ENCODE measurements at places on chromosomes 13 and 19.

DNA sequence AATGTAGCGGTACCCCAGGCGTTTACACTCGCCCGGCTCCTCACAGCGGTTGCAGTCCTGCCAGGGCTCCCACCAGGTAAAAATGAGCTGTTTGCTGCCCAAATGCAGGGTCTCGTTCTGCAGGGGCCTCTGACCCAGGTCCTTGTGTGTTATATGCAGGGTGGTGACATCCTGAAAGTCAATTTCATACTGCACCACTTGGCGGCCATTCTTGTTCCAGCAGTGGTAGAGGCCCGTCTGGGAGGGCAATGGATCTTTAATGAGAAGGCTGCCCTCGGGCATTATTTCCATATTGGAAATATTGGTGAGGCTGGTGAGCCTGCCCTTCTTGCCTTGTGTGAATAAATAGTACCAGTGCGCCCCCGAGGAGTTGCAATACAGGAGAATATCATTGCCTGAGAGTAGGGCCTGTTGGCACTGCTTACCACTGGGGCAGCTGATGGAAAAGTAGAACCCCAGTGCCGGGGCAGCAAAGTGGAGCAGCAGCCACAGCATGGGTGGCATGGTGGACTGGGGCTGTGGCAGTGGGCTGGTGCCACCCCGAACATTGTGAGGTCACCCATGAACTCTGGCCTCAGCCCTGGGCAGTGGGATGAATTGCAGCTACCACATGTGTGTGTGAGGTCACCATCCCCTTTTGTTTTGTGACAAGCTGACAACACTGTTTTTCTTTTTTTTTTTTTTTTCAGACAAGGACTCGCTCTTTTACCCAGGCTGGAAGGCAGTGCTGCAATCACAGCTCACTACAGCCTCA, at the start of gene FAM187B:
Gene FAM187B, minus strand, starts transcription at position 563 of the 754 bp plus-strand sequence. Its CDS starts 59 bp downstream, at position 504.
- no peak for DNase-seq

- no peak for DNase-seq
These were observed 25.5 kb downstream of the OR7A5 start for GRCh38 chr19:14809272-14810057.

DNA sequence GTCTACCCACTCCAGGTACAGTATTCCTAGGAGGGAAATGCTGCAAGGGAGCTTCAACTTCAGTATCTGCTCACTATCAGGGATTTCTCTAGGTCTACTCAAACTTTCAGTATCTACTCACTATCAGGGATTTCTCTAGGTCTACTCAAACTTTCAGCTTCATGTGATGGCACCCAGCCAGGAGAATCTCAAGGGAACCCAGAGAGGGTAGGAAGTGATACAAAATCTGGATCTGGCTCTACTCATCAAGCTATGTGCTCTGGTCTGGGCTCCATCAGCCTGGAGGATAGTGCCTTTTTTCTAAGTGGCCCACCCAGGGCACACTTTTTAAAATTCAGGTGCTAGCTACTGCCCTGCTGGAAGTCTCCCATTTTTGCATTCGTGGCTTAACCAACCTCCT, 52.3 kb upstream of the FNDC3A start:
- DNase-seq, result no peak

GRCh38 chr19:49553451-49554271, 25.9 kb downstream of the RCN3 start:
- no peak for DNase-seq

GRCh38 chr13:97256343-97256783, 34.2 kb downstream of the MBNL2 start:
- DNase-seq, result no peak

DNA sequence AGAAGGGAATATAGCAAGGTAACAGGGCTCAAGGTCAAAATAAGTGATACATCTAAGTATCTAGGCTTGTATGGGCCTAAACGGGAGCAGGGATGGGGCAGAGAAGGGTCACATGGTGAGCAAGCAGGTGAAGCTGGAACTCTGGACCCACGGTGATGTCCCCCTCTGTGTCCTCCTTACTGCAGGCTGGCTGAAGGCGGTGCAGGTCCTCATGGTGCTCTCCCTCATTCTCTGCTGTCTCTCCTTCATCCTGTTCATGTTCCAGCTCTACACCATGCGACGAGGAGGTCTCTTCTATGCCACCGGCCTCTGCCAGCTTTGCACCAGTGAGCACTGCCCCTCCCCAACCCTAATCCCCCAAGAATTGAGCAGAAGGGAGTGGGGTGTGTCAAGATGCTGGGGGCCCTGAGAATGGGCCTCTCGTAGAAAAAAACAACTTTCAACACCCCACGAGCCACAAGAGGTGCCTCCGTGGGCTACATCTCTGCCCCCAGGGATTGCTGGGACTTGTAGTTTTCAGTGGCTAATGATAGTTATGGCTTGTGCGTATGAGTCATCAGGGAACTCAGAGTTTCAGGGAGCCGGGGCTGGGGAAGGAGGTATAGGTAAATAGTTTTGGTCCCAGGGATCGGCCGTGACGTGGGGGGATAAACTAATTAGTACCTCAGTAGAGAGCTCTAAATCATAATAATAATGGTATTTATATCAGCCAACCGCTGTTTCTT, 4.0 kb downstream of the EMP3 start:
- no peak for DNase-seq

GRCh38 chr13:23980160-23980551, 82.9 kb upstream of the C1QTNF9B start:
- peak; percentile 78 for DNase-seq

DNA sequence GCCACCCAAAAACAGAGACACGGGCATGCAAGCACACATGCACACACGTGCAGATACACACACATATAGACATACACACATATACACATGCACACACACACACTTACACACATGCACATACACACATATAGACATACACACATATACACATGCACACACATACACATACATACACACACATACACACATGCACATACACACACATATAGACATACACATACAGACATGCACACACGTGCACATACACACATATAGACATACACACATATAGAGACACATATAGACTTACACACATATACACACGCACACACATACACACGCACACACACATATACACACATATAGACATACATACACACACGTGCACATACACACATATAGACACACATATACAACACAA, 92.1 kb downstream of the GADD45B start:
- DNase-seq, result no peak

DNA sequence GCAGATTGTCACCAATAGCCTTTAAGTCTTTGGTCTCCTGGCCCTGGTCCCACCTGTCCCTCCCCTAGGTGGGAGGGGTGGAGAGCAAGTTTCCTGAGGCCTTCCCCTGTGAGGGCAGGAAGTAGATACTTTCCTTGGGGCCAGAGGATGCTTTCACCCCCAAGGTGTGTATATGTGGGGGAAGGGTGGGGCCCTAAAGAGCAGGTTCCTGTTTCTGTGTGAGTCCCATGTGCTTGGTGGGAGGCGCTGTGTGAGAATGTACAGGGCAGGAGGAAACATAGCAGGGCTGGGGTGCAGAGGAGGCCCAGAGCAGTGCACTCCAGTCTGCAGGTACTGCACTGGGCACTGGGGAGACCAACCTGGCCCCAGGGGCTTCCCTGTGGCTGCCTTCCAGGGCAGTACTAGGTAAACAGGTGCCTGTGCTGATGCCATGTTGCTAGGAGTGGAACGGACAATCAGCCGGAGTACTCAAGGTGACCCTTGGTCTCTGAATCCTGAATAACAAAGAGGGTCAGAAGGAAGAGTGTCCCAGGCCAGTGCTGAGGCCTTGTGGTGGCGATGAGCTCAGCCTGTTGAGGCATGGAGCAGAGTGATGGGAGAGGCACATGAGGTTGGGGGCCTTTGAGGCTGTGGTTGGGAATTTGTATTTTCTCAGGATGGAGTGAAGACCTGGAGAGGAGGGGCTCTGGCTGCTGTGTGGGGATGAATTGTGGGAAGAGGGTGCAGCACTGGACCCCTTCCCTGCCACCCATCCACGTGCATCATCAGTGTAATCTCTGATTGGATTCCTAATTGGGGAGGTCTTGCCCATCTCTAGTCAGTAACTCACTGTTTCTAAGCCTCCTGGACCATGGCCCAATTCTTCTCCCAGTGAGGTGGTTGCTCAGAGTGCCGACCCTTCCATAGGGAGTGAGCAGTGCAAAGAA, 5.1 kb downstream of the EGLN2 start:
- no peak for DNase-seq

GRCh38 chr13:29465741-29466293, 129.7 kb downstream of the SLC7A1 start:
- peak; percentile 36 for DNase-seq

DNA sequence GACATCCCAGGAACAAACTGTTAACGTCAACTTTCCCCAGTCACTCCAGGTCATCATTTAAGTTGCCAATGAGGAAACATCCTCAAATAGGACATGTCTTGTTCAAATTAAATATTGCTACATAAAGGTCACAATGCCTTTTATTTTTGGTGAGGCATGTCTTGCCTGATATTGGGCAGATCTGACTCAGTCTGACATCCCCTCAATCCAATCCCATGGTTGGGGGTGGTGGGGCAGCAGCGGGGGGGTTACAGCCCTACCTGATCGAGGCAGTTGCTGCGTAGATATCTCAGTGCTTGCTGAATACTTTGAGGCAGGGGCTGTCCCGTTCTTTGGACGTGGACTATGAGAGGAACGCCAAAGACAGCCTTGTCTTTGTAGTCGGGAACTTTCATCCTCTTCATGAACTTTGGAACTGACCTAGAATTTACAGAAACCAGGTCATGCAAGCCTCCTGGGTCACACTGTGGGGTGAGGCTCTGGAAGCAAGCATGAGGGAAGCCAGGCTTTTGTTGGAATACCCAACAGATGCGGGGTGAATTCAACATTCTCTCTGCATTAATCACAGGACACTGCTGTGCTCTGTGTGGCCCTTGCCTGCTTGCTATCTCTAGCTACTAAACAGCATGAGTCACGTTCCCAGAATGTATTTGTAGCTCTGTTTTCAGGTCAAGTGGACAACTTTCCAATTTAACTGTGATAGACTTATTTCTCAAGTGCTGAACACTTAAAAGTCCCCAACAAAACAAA, 109.8 kb downstream of the KL start:
- DNase-seq, result no peak

DNA sequence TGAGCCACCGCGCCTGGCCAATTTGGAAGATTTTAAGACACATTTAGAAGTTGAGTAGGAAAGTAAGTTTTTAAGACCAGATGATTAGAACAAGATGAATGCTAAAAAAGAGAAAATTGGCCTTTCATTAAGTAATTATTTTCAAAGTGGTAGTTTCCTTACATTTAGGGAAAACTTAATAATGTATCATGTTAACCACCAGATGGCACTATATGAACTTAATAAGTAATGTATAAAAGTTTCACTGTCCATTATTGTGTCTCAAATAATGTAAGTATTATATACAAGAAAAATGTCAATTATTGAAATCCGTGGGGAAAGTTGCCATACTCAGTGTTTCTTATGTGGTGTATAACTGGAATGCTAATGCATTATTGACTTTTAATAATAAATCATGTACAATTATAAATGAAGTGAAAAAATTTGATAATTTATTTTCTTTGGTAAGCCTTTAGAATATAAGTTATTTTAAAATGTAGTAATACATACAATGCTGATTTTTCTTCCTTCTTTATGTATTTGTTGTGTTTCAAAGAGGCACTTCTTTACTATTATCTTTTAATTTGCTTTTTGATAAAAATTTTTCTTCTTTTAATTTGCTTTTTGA, 29.2 kb downstream of the COG6 start:
- peak; percentile 11 for DNase-seq

DNA sequence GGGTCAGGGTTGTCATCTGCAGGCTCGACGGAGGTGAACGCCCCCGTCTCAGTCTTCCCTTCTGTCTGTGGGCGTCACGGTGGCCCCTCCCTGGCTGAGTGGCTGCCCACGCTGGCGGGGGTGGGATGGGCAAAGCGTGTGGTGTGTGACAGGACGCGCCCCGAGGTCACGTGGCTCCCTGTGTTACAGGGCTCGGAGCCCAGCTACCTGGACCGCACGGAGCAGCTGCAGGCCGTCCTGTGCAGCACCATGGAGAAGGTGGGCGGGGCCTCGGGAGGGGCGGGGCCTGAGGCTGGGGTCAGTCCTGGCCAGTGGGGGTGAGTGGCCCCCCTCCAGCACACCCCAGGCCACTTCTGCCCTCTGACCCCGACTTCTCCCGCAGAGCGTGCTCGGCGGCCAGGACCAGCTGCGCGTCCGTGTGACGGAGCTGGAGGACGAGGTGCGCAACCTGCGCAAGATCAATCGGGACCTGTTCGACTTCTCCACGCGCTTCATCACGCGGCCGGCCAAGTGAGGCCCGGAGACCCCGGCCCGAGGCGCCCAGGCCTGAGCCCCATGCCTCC, 6.3 kb upstream of the GRIN3B start:
- no peak for DNase-seq

DNA sequence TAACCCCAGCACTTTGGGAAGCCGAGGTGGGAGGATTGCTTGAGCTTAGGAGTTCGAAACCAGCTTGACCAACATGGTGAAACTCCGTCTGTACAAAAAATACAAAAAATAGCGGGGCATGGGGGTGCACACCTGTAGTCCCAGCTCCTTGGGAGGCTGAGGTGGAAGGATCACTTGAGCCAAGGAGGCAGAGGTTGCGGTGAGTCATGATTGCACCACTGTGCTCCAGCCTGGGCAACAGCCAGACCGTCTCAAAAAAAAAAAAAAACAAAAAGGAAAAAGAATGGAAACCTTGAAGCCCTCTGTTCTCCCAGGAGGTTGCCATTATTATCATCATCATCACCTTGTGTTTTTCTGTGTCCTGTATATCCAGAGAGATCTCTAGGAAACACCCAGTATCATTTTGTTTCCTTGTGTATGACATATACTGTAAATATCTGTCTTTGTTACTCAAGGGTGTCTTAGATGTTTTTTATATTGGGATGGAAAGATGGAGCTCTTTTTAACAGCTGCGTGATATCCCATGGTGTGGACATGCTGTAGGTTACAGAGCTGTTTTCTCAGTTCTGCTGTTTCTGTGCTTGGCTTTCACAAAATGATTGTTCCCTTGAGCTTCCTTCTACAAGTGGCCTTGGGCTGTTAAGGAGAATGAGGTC, 11.8 kb downstream of the CHAF1A start:
- DNase-seq, result no peak

DNA sequence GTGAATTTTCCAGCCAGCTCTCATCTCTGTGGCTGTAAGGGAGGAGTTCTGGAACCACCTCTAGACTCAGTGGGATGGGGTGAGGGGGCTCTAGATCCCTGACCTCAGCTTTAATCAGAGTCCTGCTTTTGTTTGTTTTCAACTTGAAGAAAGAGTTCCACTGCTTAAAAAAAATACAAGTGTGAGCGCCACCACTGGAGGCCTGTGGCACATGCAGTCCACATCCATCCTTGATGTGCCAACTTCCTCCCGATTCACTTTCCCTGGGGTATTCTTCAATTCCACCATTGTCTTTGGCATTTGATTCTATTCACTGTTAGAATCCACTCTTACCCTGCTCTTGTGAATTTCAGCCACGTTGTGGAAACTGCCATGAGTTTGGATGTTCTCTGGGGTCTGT, 62.4 kb upstream of the GJB6 start:
- no peak for DNase-seq

DNA sequence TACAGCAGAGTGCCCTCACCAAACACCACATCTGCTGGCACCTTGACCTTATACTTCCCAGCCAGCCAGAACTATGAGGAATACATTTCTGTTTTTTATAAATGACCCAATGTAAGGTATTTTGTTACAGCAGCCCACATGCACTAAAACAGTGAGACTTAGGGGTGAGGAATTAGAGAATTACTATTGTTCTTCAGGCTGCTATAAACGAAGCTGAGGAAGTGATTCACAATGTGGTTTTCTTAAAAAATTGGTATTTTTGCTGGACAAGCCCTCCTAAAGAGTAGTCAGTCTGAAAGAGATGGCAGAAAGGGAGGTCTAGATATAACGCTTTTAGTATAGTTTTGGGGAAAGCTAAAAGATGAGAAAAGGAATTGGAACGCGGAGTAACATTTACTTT, 101.0 kb downstream of the SLITRK6 start:
- DNase-seq, result no peak

GRCh38 chr13:93226065-93226622, 463 bp upstream of the GPC6 start:
- no peak for DNase-seq

Measured in hindlimb muscle (tissue), 1 donor.